ENCODE measurements at places on chromosomes 6 and 20.

- DNase-seq = no peak
Observed at GRCh38 chr6:20223141-20223540, 10.9 kb upstream of the MBOAT1 start.

GRCh38 chr6:113169484-113169883, 687.7 kb upstream of the MARCKS start:
- no peak for DNase-seq

- no peak for DNase-seq
Observed at GRCh38 chr6:21085643-21086042, 507.9 kb upstream of the SOX4 start.

GRCh38 chr6:154399097-154399496, 42.5 kb upstream of the IPCEF1 start:
- no peak for DNase-seq

- no peak for DNase-seq
Observed at GRCh38 chr6:4632421-4632820, 143.8 kb upstream of the CDYL start.

- no peak for DNase-seq
Observed at GRCh38 chr6:89214197-89214596, 3.0 kb downstream of the GABRR1 start.

GRCh38 chr6:33882154-33882553, 78.4 kb upstream of the MLN start:
- DNase-seq = no peak

- DNase-seq = no peak
Observed at GRCh38 chr20:60863548-60863947, 388.5 kb upstream of the CDH4 start.

- no peak for DNase-seq
Observed at GRCh38 chr20:32125506-32125905, 16.0 kb downstream of the TM9SF4 start.

- no peak for DNase-seq
Observed at GRCh38 chr6:124400261-124400999, 561.8 kb upstream of the RNF217 start.

- no peak for DNase-seq
Observed at GRCh38 chr6:22886650-22887581, 317.6 kb downstream of the HDGFL1 start.

All from neural crest cell (in vitro differentiated cells).